ENCODE measurements at places on chromosomes 7 and 10.

- no peaks in the 10 kb centered on the region for H3K4me1 ChIP-seq
- H3K27me3 ChIP-seq = no peaks in the 10 kb centered on the region
- DNase-seq = no peak
- H3K27ac ChIP-seq = no peak overlapping the region
- H3K4me3 ChIP-seq = peak overlapping the region; percentile 55
Measured at GRCh38 chr7:16755397-16755796, 1.8 kb downstream of the TSPAN13 start.

DNA sequence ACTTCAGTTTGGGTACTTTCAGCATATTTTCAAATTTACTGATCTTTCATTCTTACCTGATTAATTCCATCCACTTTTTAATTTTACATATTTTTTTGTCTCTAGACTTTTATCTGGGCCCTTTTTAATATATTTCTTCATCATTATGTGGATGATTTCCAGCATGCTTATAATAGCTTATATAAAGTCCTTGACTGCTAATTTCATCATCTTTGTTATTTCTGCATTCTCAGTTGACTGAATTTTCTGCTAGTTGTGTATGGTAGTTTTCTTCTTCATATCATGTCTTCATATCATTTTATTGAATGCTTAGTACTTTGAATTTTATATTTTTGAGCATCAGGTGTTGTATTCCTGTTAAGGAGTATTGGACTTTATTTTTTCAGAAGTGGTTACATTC, 39.6 kb downstream of the STAM start:
- no peak for DNase-seq
- H3K27me3 ChIP-seq = no peaks in the 10 kb centered on the region
- no peak overlapping the region for H3K27ac ChIP-seq

GRCh38 chr7:98294326-98294725, 12.8 kb downstream of the BRI3 start:
- H3K4me3 ChIP-seq = no peak overlapping the region
- peaks cover 24% of the 10 kb centered on the region for H3K4me1 ChIP-seq
- DNase-seq = no peak
- peaks cover 46% of the 10 kb centered on the region for H3K36me3 ChIP-seq
- H3K27ac ChIP-seq = no peak overlapping the region
- no peaks in the 10 kb centered on the region for H3K27me3 ChIP-seq

DNA sequence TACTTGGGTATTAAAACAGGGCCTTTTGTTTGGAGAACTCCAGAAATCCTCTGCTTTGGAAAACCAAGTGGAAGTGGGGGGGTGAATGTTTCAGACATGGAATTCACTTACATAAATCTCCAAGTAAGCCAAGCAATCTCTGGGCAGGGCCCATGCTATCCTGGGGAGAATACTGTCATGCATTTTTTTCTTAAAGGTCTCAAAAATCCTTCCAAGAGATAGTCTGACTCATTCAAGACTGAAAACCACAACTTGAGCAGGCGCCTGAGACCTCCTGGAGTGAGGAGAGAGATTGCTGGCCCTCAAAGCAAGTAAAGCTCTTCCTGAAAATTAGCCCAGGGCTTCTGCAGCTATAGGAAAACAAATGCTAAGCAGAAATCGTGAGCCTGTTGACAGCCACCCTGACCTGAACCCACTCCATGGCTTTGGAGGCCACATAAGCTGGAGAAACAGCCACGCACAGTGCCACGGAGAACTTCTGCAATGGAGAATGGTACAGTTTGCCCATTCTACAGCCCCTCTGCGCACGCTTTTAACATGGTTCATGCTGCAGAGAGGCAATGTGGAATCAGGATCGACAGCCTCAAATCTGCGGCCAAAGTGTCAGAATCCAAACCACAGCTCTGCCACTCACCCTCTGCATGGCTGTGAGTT, 203.1 kb upstream of the AUTS2 start:
- H3K4me1 ChIP-seq = no peaks in the 10 kb centered on the region
- H3K27me3 ChIP-seq = no peaks in the 10 kb centered on the region
- no peaks in the 10 kb centered on the region for H3K36me3 ChIP-seq

- no peaks in the 10 kb centered on the region for H3K27me3 ChIP-seq
- no peak overlapping the region for H3K27ac ChIP-seq
- H3K36me3 ChIP-seq = no peaks in the 10 kb centered on the region
- no peak overlapping the region for H3K4me3 ChIP-seq
- DNase-seq = no peak
- peaks cover 6% of the 10 kb centered on the region for H3K4me1 ChIP-seq
Measured at GRCh38 chr7:66187905-66188304, 17.2 kb upstream of the TPST1 start.

DNA sequence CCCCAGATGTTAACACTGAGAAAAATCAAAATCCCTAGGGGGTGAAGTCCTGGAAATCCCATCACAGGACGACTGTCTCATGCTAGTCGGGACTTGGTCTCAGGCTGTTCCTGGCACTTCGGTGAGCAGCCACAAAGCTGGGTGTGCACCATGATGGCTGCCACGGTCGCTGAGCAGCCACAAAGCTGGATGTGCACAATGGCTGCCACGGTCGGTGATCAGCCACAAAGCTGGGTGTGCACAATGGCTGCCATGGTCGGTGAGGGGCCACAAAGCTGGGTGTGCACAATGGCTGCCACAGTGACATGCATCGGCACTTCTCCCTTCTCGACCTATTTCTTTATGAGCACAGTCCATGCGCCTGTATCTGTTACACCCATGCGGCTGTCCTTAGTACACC, 505.1 kb downstream of the TCERG1L start:
- no peak overlapping the region for H3K4me3 ChIP-seq
- DNase-seq = no peak
- peaks cover 2% of the 10 kb centered on the region for H3K27me3 ChIP-seq
- H3K36me3 ChIP-seq = no peaks in the 10 kb centered on the region

- DNase-seq = no peak
- H3K27me3 ChIP-seq = no peaks in the 10 kb centered on the region
- H3K4me1 ChIP-seq = no peaks in the 10 kb centered on the region
- H3K36me3 ChIP-seq = no peaks in the 10 kb centered on the region
- no peak overlapping the region for H3K27ac ChIP-seq
Measured at GRCh38 chr10:106551501-106552062, 612.9 kb downstream of the SORCS1 start.

GRCh38 chr7:50353201-50353600, 48.7 kb downstream of the IKZF1 start:
- H3K27ac ChIP-seq = no peak overlapping the region
- H3K36me3 ChIP-seq = no peaks in the 10 kb centered on the region
- no peak overlapping the region for H3K4me3 ChIP-seq
- no peaks in the 10 kb centered on the region for H3K4me1 ChIP-seq
- H3K27me3 ChIP-seq = no peaks in the 10 kb centered on the region
- DNase-seq = no peak

Measured in spinal cord (tissue), 10 donors.